Tongue (tissue), 3 donors: ENCODE measurements at places on chromosomes 1 and 21. TPM values are rescaled to one million over a fixed set of nuclear protein-coding genes. Genes with fewer than 3 reads are reported as not detected.

CCDC185 gene
- total RNA-seq = not detected

BATF3 gene
- total RNA-seq = 3.0 TPM

PRAMEF33 gene
- not detected for total RNA-seq

TMEM269 gene
- total RNA-seq = not detected

MATN1 gene
- total RNA-seq = not detected

MUL1 gene
- total RNA-seq = 28.1 TPM

CD1E gene
- not detected for total RNA-seq

RGS13 gene
- total RNA-seq = 0.10 TPM

MARK1 gene
- 9.3 TPM for total RNA-seq

KRTAP19-6 gene
- total RNA-seq = not detected

RIPPLY3 gene
- total RNA-seq = 0.72 TPM

FMO4 gene
- total RNA-seq = 10.2 TPM

OR2T33 gene
- not detected for total RNA-seq

C1orf226 gene
- total RNA-seq = 2.3 TPM

OLIG2 gene
- total RNA-seq = not detected

ABCG1 gene
- 20.9 TPM for total RNA-seq

RBP7 gene
- total RNA-seq = 6.2 TPM

IBA57 gene
- 11.4 TPM for total RNA-seq

PLA2G2C gene
- total RNA-seq = not detected

KCNAB2 gene
- total RNA-seq = 6.3 TPM

PRMT2 gene
- 128 TPM for total RNA-seq

S100A1 gene
- total RNA-seq = 13.4 TPM

TSPEAR gene
- 1.0 TPM for total RNA-seq

RPL11 gene
- 1,184 TPM for total RNA-seq

ADAMTS5 gene
- 9.8 TPM for total RNA-seq

VANGL2 gene
- 6.9 TPM for total RNA-seq

SLC5A9 gene
- not detected for total RNA-seq

RGS1 gene
- total RNA-seq = 31.6 TPM

UQCRHL gene
- 1.1 TPM for total RNA-seq

CFHR3 gene
- total RNA-seq = 0.51 TPM

NOS1AP gene
- total RNA-seq = 1.6 TPM

SOD1 gene
- total RNA-seq = 106 TPM

VHLL gene
- not detected for total RNA-seq
